Stimulated activated CD4-positive, alpha-beta T cell treated with anti-CD3 and anti-CD28 coated beads, TNF-alpha, amount 100 ng/mL, for 24 hours (primary cell): ENCODE measurements at places on chromosomes 13 and 19.

- DNase-seq: no peak
Observed at GRCh38 chr13:75812751-75813181, 176.6 kb downstream of the LMO7 start.

- no peak for DNase-seq
Observed at GRCh38 chr13:49374585-49375290, 69.1 kb downstream of the CAB39L start.

GRCh38 chr19:2977746-2978138 lies 378 bp downstream of the TLE6 start:
- no peak for DNase-seq

DNA sequence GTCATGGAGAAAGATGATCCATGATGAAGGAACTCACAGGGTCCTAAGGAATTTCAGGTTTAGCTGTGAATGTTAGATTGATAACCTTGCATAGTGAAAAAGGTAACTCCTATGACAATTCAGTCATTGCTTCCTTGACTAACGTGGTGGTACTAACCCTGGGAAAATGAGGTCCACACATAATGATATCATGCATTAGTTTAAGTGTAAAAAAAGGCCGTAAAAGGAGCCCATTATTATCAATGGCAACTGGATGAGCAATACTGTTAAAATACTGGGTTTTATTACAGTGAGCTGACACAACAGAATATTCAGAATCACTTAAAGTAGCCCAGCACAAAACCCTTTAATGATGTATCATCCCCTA lies 515.4 kb downstream of the DCT start:
- no peak for DNase-seq

GRCh38 chr19:55437410-55437809 lies 5.7 kb downstream of the SHISA7 start:
- no peak for DNase-seq

- DNase-seq: no peak
Observed at GRCh38 chr19:7561325-7561724, 25.8 kb downstream of the PNPLA6 start.

DNA sequence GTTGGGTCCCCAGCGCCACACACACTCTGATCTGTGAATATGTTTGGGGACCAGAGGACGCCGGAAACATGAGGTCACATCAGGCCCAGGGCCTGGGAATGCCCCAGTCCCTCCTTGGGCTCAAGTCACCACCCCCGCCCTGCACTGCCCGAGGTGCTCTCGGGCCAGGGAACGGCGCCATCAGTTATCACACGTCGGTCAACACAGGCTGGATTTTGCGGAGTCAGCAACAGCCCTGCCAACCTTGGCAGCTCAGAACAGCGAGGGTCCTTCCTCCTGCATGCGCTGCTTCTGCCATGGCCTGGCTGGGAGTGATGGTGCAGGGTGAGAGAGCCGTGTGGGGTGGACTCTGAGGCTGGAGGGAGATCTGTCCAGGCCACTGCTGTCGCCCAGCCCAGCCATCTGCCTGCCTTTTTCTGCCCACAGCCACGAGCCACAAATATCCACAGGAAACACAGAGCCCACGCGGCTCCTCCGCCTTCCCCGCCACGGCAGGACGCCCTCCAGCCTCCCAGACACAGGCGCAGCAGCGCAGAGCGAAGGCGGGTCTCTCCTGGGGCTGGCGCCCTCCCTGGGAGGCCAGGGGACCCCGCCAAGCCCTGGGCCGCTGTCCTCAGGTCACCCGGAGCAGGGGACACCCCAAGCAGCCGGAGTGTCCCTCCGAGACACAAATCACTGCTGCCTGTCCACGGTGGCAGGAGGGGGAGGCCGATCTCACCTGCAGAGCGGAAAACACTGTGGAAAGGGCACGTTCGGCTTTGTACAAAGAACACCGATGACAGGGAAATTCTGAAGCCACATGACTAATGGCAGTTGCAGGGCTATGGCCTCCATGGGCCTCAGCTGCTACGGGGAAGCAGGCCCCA lies 31.6 kb upstream of the CACTIN start:
- no peak for DNase-seq

GRCh38 chr19:10565028-10565566 lies 713 bp downstream of the KRI1 start:
- DNase-seq: no peak

GRCh38 chr13:28540612-28541011 lies 45.7 kb upstream of the FLT1 start:
- no peak for DNase-seq

DNA sequence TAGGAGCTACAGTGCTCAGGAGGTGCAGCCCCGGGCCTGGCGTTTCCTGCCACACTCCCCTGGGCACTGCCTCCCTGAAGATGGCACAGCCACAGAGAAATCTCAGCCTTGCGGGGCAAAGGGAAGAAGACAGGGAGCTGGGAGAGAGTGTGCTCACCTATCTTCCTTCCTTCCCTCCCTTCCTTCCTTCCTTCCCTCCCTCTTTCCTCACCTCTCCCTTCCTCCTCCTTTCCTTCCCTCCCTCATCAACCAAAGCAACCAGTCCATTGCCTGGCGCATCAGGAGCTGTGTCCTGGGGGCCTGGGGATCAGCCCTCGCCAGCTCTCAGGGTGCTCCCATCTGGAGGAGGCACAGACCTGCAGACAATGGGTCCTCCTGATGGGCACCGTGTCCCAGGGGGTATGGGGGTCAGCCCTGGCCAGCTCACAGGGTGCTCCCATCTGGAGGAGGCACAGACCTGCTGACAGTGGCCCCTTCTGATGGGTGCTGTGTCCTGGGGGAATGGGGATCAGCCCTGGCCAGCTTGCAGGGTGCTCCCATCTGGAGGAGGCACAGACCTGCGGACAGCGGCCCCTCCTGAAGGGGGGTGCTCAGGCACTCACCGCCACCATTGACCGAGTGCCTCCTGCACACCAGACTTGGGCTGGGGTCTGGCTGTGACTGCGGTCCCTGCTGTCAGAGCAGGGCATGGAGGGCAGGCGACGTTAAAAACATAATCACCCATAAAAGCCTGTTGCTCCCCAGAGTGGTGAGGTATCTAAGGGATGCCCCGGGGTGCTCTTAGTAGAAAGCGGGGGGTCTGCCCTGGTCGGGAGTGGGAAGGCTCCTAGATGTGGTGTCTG lies 120.2 kb downstream of the URI1 start:
- DNase-seq: no peak

- DNase-seq: no peak
Observed at GRCh38 chr19:34155686-34156085, 16.6 kb upstream of the LSM14A start.

GRCh38 chr13:44646044-44646443 lies 69.9 kb upstream of the TSC22D1 start:
- no peak for DNase-seq

DNA sequence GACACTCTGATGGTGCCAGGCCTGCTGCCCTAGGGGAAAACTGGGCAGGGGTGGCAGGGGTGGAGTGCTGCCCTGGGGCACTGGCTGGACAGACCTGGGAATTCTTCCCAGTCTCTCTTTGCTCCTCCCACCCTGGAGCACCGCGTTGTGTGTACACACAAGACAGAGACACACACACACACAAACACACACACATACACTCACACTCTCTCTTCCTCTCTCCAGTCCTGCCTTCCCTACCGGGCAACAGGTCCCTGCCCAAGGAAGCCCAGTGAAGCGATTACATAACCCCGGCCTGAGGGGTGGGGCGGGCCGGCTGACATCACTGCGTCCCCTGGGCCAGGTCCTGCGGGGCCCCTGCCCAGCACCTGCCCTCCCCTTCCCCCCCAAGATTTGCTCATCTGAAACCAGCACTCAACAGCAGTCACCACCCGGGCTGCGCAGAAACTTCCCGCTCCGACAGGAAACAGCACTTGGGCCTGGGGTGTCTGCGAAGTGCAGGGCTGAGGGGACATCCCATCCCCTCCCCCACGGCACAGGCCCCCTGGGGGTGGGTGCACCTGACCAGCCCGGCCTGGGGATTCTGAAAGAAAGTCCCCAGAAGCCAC lies 1.2 kb downstream of the MKNK2 start:
- DNase-seq: no peak

DNA sequence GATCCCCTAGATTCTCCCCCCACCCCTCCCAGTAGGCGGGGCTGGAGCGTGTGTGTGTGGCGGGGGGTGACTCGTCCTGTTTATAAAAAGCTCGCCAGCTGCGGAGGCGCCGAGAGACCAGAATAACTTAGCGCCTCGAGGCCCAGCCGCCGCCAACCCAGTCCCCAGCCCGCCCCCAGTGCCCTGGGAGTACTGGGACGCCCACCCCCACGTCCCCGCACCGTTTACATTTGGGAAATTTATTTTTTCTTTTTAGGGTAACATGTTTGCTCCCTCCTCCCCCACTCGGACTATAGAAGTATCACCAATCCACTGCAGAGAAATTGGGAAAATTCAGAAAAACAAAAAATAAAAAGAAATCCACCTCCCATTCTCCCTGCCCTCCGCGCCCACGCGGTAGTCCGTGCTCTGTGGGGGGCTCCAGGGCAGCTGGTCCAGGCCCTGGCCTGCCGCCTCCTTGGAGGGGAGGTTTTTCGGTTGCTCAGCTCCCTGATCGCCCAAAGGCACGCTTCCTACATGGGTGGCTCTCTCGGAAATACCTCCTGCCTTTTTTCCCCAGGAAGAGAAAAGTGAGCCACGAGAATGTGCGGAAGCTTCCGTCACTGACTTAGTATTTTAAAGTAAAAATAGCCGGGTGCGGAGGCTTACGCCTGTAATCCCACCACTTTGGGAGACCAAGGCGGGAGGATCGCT lies 1.5 kb upstream of the RAB3A start:
- no peak for DNase-seq

GRCh38 chr13:29077051-29077813 lies 257.1 kb downstream of the MTUS2 start:
- DNase-seq: no peak

DNA sequence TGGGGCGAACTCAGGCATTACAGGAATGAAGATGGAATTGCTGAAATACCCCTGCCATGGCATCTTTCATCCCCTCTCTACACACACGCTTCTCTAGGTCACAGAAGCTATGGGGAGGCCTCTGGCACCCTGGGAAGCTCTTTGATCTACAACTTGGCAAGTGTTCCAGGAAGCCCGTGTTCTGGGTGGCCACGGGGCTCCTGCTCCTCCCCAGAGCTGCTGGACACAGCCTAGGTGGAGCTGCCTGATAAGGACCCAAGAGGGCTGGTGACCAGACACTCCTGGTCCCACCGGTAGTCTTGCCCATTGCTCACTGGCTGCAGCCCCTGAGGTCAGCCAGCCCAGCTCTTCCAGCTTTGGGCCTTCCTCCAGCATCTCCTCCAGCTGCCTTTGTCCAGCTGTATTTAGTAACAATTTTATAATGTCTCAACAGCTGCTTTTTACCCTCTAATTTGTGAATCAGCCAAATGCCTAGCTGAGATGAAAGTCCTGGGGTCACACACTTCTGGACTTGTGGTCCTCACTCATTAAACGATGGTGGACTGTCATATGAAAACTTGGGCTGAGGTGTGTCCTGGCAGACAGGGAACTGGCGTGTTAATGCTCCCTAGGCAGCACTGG lies 72.8 kb upstream of the SPATA13 start:
- DNase-seq: no peak

DNA sequence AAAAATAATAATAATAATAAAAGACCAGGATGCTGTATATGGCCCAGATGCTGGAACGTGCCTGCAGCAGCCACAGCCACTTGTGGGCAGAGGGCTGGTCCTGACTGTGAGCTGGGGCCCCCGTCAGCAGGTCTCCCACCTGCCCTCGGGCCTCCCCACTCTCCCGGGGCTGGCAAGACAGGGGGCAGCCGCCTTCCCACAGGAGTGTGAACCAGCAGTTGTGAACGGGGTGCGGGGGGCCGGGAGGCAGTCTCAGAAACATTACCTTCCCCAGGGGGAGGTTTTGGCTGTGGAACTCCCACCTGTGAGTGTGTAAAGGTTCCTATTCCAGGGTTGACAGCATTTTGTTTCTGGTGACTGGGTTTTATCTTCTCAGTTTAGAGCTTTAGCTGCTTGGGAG lies 151.4 kb downstream of the KDM4B start:
- DNase-seq: no peak

- no peak for DNase-seq
Observed at GRCh38 chr13:112042496-112042895, 24.5 kb upstream of the SOX1 start.

GRCh38 chr13:73991884-73992283 lies 142.3 kb downstream of the KLF12 start:
- DNase-seq: no peak

- DNase-seq: no peak
Observed at GRCh38 chr13:51222686-51223559, 725 bp downstream of the FAM124A start.

DNA sequence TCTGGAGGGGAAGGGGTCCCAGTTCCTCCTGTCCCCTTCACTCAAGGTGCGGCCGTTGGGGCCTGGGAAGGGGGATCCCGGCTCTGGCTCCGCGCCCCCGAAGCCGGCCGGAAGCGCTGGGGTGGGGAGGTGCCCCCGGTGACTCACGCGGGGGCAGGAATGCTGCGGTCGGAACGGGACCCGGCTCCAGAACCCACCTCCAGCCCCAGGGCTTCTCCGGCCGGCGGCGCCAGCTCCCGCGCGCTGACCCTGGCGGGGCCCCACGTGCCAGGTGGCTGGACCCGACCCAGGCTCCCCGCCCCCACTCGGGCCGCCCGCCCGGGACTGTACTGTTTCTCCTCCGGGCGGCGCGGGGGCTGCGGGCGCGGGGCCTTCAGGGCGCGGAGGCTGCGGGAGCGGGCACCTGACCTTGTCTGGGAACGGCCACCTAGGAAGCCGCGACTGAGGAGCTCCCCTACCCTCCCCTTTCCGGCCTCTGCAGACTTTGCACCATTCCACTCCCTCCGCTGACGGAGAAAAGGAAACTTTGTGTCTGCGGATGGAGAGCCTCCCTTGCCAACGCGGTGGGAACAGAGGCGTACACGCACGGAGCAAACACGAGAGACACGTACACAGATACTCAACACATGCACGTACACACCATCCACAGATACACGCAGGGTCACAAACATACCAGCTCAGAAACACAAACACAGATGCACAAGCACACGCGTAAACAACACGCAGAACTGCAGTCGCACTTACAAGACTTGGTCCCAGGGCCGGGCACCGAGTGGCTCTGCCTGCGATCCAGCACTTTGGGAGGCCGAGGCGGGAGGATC lies 7.2 kb downstream of the AXL start:
- no peak for DNase-seq

DNA sequence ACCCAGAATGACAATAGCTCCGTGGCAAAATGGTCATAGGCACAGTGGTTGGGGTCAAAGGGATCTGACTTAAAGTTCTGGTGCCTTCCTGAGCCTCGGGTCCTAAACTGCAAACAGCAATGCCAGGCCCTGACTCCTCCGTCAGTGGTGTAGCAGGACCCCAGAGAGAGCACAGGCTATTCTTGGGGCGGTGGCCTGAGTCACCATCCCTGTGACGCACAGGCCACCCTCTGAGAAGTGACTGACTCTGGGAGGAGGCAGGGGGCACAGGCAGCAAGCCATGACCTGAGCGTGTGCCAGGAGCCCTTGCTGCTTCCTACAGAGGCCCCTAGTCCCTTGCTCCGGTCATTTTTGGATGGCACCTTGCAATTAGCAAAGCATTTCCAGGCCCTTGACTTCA lies 18.7 kb downstream of the PLVAP start:
- no peak for DNase-seq

- DNase-seq: no peak
Observed at GRCh38 chr19:5694167-5694955, 4.3 kb downstream of the RPL36 start.

GRCh38 chr19:46009530-46010510 lies 13.0 kb downstream of the PGLYRP1 start:
- DNase-seq: peak; percentile 46
